ENCODE measurements at places on chromosomes 1 and 21.

DNA sequence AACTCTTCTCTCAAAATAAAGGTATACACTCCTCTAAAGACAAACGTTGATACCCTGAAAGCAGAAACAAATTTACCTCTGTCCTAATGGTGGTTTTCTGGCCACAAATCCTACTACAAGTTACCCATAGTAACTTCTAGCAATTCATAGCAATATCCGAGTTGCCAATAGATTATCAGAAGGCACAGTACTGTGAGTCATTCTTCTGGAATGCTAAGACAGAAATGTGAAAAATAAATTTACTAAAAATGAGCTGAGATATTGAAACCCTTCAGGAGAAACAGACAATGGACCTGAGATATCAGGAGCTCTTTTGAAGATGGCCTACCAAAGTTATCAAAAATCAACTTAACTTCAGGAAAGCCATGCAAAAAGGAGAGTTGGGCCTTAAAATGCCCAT lies 715.0 kb upstream of the ADAMTS5 start:
- no peak for DNase-seq

GRCh38 chr1:75129660-75129982 lies 4.6 kb upstream of the LHX8 start:
- no peak for DNase-seq

- DNase-seq: no peak
Measured at GRCh38 chr1:59178339-59179187, 118.3 kb upstream of the FGGY start.

DNA sequence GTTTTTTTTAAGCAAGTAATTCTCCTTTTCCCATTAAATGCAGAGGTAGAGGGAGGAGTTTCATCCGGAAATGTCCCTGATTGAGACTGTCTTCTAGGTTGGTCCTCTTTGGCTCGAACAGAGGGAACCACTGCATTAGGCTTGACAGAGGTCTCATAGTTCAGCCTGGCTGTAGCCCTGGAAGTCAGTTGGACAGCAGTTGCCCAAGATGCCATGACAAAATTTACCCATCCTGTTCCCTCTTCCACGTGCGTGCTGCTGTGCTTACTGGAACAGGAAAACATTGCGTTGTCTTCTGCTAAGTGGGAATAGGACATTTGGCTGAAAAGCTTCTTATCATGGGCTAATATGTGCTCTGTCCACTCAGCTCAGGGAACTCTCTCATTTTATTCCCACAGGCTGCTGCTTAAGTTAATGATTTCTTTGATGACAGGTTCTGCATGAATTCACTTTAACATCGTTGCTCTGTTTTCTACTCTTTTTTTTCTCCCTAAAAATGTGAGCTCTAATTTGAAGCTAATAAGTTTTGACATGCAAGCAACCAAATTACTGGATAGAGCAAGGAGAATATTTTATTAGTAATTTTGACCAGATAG lies 18.0 kb downstream of the KCNK1 start:
- no peak for DNase-seq

DNA sequence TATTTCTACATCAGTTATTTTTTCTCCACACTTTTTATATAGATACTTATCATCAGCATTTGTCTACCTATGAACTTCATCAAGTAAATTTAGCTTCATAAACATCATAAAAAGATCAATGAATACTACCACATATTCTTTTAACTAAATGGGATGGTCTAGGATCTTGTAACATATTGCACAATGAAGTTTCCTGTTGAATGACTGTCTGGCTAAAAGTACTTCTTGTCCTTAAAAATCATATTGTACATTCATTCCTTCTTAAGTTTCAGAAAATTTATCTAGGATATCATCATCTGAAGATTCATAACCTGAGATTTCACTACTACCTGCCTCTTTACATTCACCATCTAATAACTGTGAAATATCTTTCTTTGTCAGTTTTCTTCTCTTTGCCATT lies 69.0 kb downstream of the MAGI3 start:
- no peak for DNase-seq

Measured in stimulated activated CD4-positive, alpha-beta T cell treated with anti-CD3 and anti-CD28 coated beads, TNF-alpha, amount 100 ng/mL, for 4 hours (primary cell).